ENCODE measurements at places on chromosomes 4 and X.

DNA sequence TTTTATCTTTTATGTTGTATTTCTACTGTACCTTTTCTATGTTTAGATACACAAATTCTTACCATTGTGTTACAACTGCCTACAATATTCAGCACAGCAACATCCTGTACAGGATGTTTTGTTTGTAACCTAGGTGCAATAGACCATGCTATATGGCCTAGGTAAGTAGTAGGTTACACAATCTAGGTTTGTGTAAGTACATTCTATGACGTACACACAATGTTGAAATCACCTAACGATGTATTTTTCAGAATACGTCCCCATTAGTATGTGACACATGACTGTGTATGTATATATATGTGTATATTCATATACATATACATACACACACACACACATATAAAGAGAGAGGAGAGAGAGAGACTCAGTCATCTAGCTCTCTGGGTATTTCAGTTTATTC is 103.5 kb downstream of the CLNK start:
- no peak for DNase-seq

DNA sequence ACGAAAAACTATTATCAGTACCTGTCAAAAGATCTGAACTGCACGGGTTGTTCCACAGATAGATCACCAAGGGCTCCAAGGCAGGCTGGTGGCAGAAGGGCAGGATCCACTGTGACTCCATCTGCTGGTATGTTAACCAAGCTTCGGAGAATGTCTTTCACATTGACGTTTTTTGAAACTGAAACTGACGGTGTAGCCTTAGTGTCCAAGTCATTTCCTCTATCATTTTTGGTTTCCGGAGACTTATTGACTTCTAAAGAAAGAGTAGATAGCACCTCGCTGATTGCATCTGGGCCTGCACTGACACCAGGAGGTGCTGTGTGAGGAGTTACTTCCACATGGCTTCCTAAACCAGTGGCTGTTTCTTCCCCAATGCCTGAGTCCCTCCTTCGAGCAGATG is 186.9 kb downstream of the LRBA start:
- DNase-seq = no peak

GRCh38 chr4:89140168-89140759 is 28.9 kb downstream of the TIGD2 start:
- no peak for DNase-seq

- no peak for DNase-seq
Observed at GRCh38 chrX:68877606-68878005, 48.8 kb downstream of the EFNB1 start.

GRCh38 chr4:16914208-16914607 is 15.8 kb upstream of the LDB2 start:
- no peak for DNase-seq

GRCh38 chrX:37553476-37553875 is 18.0 kb upstream of the LANCL3 start:
- no peak for DNase-seq
